AG08396 (cell line): ENCODE measurements at places on chromosomes 2 and 18.

- no peak for DNase-seq
These were observed 11.0 kb upstream of the RNF144A start for GRCh38 chr2:6906165-6906741.

- no peak for DNase-seq
These were observed 776 bp downstream of the MOGS start for GRCh38 chr2:74464406-74464805.

DNA sequence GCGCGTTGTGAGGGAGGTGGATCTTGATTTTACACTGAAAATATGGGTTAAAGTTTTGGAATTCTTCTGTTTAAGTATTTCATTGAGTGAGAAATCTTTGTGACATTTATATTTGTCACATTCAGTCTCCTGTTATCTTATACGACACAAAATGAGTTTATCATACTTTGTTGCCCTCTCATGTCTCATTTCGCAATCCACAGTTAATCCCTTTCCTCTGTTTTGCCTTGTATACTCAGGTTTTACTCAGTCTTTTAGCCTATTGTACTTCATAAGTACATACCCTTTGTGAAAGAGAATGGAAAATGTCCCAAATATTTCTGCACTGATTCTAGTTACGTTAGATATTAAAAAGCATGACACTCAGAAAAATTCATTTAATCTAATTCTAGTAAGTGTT lies 142.7 kb downstream of the ATP9B start:
- DNase-seq = no peak

DNA sequence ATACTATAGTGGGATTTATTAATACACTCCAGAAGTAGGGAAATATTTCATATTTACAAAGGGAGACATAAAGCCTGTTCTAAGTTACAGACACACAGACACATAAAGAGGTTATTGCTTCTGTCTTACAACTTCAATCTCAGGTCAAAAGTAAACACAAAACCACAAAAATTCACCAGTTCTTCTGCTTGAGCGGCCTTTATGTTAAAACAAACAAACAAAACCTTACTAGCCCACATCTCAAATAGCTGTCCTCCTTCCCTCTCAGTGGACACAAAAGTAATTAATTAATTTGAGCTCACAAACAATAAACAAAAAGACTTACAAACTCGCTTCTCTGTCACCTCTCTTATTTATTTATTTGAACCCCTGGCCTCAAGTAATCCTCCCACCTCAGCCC lies 1.5 kb upstream of the ASNSD1 start:
- DNase-seq = no peak

- no peak for DNase-seq
These were observed 103.9 kb upstream of the TMEFF2 start for GRCh38 chr2:192298664-192299063.

DNA sequence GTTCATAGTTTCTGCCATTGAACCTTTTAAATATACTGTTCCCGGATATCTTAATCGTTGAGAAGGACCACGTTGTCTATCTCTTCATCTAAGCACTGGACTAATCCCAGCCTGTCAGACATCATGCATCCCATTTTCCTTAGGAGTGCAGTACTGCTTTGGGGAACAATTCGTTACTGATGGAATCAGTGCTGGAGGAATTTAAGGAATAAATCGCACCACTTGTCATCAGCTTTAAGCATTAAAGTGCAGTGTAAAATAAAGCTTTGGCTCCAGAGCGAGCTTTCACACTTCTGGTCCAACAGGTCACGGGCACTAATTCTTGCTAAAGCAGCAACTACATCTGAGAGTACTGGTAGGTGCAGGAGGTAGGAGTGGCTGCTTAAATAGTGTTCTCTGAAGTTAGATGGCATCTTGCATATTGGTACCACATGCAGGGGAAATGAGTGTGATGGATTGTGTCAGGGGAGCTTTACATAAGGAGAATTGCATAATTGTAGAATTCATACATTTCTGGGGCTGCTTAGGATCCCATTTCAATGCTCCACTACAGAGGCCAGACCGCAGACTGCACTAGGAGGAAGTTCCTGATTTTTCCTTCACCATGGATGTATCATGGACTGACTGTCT lies 105.7 kb upstream of the RASGRP3 start:
- no peak for DNase-seq

- no peak for DNase-seq
These were observed 62.1 kb downstream of the DPP4 start for GRCh38 chr2:162011706-162012564.

DNA sequence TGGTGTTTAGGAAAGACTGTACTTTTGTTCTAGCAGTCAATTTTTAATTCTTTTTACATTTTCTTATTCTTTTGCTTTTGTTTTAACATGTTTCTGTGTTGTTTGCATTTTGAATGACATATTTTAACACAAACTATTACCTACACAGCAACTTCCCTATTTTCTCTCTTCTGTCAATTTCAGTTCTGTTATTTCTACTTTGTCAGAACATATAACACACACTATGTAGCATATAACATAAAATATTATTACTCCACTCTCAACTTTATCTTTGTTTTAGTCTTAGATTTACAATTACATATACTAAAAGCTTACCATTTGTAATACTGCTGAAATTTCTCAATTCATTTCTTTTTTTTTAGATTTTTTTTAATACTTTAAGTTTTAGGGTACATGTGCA lies 372.7 kb upstream of the VWC2L start:
- DNase-seq = no peak

DNA sequence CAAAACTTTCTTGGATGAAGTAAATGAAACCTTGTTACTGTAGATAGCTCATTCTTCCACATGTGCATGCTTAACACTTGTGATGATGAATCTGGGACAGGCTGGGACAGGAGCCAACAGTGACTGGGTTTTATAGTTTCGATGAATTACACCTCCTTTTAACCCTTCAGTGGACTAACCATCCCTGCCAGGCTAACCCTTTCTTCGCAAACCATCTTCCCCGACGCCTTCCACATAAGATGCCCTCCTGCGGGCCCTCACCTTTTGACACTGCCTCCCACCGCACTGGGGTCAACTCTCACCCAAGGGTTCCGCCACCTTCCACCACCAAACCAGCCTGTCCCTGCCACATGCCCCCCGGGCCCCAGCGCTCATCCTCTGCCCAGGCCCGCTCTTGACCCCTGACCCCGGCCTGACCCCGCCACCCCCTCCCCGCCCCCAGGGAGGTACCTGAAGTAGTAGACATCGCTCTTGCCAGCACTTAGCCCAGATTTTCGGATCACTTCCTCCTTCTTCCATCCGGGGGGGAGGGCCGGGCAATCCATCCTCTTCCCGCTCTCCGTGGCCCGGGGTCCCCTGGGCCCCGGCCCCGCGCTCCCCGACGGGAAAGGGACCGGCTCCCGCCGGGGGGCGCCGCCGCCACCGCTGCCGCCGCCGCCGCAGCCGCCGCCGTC lies 764 bp downstream of the MBD2 start:
- peak; percentile 73 for DNase-seq

DNA sequence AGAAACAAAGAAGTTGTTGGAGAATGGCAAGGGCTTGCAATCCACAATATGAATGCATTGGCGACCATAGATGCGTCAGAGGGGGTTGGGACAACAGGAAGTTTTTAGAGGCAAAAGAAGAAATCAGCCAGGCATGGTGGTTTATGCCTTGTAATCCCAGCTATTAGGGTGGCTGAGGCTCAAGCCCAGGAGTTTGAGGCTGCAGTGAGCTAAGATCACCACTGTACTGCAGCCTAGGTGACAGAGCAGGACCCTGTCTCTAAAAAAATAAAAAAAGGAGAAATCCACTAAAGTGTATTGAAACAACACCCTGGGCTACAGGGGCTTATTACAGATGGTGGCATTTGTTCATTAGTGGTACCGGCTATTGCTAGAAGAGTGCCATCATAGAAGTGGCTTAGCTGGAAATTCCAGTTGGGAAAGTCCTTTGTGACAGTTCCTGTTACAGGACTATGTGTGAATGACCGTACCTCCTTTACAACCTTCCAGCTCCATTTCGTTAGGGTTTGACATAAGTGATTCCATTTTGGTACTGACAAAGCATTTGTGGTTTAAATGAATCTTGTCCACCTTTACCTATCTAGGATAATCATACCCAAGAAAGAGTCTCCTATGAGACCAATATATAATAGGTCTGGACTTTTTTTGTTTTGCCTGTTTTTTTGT lies 10.7 kb upstream of the WDSUB1 start:
- no peak for DNase-seq
